Caco-2 (cell line): ENCODE measurements at places on chromosomes 13 and 19.

DNA sequence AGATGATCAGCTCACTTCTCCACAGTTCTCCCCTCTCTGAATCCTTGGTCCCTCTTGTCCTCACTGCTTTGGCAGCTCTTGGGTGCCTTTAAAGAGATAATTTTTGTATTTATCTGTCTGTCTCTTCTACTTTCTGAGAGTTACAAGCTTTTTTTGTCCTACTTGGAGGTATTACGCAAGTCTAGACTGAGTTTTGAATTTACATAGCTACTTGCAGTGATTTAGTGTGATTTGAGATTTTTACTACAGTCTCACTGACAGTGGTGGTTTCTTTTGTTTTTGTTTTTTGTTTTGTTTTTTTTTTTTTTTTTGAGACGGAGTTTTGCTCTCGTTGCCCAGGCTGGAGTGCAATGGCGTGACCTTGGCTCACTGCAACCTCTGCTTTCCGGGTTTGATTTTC lies 22.1 kb downstream of the URI1 start:
- DNase-seq = no peak

- peak; percentile 69 for DNase-seq
These were observed 4.4 kb upstream of the ZNF681 start for GRCh38 chr19:23762884-23763711.

GRCh38 chr13:32267836-32268439 lies 47.2 kb downstream of the ZAR1L start:
- DNase-seq = peak; percentile 79

- no peak for DNase-seq
These were observed 536.5 kb upstream of the SPRY2 start for GRCh38 chr13:80877209-80877943.

DNA sequence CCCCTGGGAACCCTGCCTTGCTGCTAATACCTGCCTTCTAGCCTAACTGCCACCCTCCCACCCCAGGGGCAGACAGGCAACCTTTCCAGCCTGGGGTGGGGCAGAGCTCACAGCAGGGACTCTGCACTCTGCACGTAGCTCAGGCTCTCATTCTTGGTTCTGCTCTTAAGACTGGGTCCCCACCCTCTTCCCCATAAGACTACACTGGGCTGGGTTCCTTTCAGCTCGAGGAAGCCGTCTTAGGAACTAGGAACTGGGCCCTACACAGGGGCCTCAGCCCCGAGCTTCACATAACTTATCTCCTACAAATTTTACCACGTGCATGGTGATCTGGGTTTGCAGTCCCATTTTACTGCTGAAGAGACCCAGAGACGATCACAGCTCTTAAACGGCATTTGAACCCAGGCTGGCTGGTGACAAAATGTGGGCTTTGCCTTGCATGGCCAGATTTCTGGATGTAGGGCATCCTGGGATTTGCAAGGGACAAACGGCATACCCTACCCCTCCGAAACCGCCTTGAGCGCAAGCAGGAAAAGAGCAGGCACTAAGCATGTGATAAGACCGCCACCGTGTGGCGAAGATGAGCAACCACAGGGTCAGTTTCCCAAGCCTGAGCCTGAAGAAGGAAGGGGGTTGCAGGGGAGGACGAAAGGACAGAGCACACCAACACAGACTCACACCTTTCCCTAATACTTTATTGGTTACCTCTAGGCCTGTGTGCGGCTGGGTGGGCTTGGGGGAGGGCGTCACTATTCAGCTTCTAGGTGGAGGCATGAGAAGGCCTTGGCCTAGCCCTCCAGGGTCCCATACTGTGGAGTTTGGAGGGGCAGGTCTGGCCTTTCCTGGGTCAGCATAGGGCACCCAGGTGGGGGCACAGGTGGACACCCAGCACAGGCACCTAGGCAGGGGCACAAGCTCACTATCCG lies 5.1 kb downstream of the JUNB start:
- peak; percentile 83 for DNase-seq

DNA sequence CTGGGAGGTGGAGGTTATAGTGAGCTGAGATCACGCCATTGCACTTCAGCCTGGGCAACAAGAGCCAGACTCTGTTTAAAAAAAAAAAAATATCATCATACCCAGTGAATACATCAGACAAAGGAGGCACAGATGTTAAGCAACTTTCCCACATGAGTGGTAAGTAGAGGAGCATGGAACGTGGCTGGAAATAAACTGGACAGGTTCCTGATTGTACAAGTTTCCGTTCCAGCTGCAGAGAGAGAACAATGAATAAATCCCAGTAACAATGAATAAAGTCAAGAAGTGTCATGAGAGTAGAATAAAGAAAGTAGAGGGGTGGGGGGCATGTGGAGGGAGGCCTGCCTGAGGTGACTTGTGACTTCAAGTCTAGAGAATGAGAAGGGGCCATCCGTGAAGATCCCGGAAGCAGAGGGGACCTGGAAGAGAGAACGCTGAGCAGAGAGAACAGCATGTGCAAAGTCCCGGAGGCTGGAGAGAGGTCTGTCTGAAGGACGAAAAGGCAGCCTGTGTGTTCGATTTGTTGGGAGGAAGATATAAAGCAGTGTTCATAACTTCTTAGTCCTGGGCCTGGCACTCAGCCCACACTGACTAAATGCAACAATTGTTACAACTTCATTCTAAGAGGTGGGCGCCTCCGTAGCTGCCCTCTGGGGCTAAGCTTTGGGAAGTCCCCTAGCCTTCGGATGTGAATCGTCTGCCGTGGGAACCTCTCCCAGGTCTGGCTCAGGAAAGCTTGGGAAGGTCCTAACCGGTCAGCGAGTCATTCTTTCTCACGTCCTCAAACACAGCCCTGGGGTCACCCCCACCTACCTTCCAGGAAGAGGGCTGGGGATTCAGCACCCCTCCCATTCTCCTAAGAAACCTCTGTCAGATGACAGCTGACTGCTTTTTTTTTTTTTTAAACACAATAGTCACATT lies 15.3 kb upstream of the ARHGEF18 start:
- no peak for DNase-seq

DNA sequence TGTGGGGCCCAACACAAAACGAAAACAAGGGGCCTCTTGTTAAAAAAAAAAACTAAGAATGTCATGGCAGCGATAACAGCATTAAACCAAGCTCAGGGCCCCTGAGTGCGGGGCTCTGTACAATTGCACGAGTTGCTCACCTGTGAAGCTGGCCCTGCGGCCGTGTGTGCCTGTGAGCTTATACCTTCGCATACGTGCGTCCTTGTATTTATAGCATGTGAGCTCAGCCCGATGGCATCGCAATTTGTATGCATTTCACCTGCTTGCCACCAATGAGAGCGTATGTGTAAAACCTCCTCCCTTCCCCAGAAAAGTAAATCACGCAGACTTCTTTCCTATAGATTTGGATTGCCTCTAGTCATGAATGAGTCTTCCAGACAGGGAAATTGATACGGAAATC lies 17.1 kb downstream of the HNRNPM start:
- DNase-seq = no peak

- no peak for DNase-seq
These were observed 18.6 kb upstream of the POSTN start for GRCh38 chr13:37617173-37617572.

DNA sequence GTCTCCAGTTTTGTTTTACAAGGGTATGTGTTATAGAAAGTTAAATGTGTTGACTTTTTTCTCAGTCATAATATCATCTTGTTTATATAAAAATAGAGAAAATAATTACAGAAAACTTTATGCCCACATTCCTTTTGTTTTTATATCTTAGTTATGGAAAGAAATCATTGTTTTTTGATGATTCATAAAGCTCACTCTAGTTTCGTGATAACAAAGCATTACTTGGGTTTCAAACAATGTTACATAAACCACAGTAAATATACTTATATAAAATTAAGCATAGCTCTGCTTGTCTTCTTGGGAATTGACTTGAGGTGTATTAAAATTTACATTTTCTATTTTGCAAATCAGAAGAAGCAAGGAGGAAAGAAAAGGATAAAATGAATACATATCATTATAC lies 111.8 kb downstream of the SGCG start:
- no peak for DNase-seq

DNA sequence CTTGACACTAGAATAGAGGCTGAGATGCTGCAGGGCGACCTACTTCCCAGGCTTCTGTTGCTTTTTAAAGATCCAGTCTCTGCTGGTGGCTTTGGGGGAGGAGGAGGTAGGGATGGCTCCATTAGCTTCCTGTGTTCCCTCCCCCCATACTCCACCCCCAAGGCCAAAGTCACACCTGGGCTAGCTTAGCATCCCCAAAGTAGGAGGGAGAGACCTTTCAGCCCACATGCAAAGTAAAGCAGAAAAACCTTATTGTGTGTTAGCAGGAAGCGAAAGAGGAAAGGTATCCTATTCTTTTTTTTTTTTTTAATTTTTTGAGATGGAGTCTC lies 3.2 kb upstream of the TNPO2 start:
- no peak for DNase-seq

DNA sequence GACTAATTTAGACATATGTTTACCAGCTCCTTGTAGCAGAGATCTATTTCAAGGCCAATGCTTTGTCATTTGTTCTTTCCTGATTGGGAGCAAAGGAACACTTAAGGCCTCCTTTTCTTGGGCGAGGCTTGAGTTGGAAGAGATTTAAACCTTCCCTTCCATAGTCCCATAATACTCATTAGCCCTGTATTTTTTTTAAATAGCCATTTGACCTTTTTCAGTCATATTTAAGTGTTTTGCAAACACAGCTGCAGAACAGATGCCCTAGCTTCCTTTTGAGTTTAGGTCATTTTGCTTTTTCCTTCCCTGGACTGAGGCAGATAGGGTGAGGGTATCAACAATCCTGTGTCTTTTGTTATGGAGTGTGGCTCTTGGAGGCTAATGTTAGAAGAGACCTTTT lies 198.3 kb downstream of the NBEA start:
- no peak for DNase-seq

DNA sequence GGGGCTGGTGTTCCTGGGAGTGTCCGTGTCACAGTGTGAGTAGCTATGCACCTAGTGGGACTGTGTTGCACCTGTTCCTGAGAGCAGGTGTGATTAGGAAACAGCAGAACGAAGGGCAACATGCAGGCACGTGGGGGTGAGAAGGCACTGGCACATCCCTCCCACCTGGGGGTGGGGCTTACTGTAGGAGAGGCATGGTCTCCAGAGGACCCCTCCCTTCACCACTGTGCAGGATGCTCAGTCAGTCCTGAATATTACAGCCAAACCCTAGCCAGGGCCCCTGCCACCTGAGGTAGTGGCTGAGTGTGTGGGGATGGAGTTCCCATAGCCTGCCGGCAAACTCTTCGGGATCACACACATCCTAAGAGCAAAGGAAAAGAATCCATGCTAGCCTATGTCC lies 99.2 kb downstream of the ZDHHC20 start:
- DNase-seq = no peak

- no peak for DNase-seq
These were observed 7.2 kb downstream of the DNAJC15 start for GRCh38 chr13:43030548-43030947.

GRCh38 chr13:80462567-80462966 lies 121.6 kb upstream of the SPRY2 start:
- no peak for DNase-seq

- DNase-seq = no peak
These were observed 11.6 kb downstream of the ZNRF4 start for GRCh38 chr19:5466814-5467291.

DNA sequence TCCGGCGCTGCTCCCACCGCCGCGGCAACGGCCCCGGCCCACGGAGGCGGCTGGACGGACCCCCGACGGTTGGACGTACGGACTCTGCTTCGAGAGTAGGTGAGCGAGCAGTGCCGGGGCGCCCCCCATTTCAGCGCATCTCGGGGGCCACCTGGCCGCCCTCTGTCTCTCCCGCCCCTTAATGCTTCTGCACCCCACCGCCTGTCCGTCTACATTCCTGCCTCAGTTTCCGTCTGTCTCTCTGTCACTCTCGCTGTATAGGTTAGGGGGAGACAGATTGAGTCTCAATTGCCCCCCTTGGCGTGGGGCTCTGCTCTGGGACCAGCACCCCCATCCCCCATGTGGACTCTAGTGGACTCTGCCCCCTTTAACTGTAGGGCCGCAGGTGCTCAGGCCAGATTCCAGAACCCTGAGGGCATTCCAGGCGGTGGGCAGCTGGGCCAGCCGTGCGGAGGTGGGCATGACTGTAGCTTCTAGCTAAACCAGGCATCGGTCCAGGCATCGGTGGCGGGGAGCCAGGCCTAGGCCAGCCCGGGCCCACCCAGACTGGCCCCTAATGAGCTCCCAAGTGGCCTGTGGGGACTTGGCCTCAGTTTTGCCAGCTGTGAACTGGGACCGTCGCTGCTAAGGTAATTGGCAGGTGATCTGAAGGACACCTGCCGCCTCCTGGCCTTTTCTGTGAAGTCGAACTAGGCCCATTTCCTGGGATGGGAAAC lies 373 bp downstream of the TNFAIP8L1 start:
- DNase-seq = peak; percentile 63

DNA sequence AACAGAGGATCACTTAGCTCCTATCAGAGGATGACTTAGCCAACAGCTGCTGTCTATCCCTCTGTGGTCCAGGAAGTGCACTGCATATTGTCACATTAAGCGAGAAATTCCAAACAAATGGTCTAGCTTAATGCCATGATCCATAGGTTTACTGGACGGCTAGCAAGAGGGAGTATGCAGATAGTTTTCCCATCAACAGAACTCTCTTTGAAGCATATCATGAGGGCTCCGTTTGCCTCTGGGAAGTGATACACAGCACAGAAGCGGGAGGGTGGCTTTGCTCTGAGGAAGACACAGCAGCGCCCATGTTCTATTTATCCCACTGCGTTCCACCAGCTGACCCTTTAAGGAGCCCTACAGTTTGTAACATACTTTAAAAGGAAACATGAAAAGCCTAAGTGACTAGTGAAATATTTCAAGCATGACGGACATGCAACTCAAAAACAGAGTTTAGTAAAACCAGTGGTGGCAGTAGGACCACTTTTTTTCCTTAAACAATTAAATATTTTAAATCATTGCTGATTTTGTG lies 52.7 kb downstream of the COL4A1 start:
- DNase-seq = no peak

GRCh38 chr19:44757057-44757734 lies 8.7 kb downstream of the BCL3 start:
- DNase-seq = no peak

DNA sequence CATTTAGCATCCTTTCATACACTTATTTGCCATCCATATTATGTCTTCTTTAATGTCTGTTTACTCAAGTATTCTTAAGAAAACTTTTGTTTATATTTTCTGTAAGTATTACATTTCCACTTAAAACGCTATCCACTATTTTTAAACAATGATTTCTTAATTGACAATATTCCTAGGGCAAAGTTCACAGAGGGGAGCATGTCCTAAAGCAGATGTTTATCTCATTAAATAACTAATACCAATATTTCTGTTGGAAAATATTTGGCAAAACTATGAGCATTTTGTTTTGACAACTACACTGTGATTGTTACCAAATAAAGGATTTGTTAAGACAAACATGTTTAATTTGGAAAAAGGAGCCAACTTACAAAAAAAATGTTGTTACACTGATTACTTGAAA lies 643.3 kb downstream of the SLITRK5 start:
- DNase-seq = no peak
